ENCODE measurements at places on chromosomes 16 and 17.

DNA sequence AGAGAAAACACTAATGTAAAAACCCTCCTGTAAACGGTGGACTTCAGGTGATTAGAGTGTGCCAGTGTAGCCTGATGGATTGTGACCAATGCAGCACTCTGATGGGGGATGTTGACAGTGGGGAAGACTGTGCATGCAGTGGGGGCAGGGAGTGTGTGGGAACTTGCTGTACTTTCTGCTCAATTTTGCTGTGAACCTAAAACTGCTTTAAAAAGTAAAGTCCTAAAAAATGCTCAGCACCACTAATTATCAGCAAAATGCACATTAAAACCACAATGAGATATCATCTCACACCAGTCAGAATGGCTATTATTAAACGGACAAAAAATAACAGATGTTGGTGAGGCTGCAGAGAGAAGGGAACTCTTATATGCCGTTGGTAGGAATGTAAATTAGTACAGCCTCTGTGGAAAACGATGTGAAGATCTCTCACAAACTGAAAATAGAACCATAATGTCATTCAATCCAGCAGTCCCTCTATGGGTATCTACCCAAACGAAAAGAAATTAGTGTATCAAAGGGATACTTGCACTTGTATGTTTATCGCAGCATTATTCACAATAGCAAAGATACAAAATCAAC lies 9.7 kb upstream of the ULK2 start:
- no peak for DNase-seq

- no peak for DNase-seq
Observed at GRCh38 chr17:38922538-38923297, 2.7 kb upstream of the LASP1NB start.

DNA sequence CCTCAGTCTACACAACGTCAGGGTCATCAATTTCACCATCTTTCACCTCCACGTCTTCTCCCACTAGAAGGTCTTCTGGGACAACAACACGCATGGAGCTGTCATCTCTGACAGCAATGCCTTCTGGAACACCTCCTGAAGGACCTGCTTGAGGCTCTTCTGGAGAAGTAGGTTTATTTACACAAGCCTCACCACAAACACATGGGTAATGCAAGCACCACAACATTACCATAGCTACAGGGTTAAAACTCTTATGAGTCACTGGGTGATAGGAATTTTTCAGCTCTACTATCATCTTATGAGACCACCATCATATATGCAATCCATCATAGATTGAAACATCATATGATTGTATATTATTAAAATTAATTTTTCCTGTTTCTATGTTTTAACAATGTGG lies 215.4 kb downstream of the CHD9NB start:
- DNase-seq = no peak

GRCh38 chr17:81487487-81488275 lies 24.9 kb downstream of the ACTG1 start:
- DNase-seq = peak; percentile 81

DNA sequence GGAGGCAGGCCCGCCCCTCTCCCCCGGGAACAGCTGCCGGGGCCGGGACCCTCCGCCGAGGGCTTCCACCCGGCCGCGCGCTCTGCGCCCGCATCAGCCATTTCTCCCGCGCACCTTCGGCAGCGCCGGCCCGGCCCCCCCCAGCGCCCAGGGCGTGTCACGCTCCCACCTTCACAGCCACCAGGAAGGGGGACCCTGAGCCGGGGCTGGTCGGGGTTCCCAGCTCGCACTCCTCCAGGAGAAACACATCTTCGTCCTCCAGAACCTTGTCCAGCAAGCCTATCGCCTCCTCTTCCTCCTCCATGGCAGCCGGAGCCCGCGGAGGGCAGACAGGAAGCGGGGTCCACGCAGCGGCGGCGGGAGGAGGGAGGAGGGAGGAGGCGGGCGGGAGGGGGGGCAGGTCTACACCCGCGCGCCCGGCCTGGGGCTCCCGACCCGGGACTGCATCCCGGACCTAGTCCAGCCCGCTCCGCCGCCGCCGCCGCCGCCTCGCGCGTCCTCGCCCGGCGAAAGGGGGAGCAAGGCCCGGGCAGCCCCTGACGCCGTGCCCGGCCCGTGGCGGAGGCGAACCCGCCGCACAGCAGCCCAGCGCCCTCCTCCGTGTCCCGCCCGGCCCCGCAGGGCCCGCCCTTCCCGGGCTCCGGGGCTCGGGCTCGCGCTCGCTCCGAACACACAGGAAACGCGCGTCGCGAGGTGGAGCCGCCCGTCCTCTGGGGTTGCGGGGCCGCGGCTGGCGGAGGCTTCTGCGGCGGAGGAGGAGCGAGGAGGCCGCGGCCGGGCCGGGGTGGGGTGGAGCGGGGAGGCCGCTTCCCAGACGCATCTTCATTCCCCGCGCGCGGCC lies 70.8 kb downstream of the ABR start:
- DNase-seq = peak; percentile 66

DNA sequence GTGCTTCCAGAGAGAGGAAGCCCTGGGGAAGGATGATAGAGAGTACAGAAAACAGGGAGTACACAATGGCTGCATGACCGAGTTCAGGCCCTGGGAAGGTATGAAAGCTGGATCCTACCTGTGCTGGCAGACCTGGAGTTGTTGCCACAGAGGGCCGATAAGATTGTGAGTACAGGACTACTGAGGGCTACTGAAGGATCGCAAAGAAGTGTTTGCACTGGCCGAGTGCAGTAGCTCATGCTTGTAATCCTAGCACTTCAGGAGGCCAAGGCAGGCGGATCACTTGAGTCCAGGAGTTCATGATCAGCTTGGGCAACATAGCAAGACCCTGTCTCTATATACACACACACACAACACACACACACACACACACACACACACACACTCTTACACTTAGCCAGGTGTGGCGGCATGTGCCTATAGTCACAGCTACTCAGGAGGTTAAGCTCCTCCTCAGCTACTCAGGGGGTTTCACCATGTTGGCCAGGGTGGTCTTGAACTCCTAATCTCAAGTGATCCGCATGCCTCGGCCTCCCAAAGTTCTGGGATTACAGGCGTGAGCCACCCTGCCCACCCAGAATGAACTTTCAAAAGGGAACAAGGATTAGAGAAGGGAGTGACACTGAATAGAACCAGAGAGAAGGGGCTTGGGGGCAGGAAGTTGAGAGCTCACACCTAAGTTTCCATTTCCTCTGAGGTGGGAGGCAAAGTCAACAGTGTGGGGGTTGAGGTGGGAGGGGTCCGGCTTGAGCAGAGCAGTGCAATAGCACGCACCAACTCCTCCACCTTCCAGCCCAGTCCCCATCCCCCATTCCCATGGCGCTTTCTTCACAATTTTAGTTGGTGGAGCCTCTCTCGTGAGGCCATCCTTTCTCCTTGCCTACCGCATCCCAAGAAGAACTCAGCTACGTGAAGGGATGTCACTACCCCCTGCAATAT lies 7.5 kb downstream of the SCIMP start:
- DNase-seq = peak; percentile 26

GRCh38 chr17:41065829-41066624 lies at the start of gene KRTAP2-4:
TSS of gene KRTAP2-4 (minus strand) at chr17:41065879. CDS start at chr17:41065845, 34 bp downstream.
- no peak for DNase-seq

- no peak for DNase-seq
Observed at GRCh38 chr17:82373731-82374625, 2.4 kb downstream of the UTS2R start.

- no peak for DNase-seq
Observed at GRCh38 chr16:87461466-87461991, 31.3 kb downstream of the ZCCHC14 start.

DNA sequence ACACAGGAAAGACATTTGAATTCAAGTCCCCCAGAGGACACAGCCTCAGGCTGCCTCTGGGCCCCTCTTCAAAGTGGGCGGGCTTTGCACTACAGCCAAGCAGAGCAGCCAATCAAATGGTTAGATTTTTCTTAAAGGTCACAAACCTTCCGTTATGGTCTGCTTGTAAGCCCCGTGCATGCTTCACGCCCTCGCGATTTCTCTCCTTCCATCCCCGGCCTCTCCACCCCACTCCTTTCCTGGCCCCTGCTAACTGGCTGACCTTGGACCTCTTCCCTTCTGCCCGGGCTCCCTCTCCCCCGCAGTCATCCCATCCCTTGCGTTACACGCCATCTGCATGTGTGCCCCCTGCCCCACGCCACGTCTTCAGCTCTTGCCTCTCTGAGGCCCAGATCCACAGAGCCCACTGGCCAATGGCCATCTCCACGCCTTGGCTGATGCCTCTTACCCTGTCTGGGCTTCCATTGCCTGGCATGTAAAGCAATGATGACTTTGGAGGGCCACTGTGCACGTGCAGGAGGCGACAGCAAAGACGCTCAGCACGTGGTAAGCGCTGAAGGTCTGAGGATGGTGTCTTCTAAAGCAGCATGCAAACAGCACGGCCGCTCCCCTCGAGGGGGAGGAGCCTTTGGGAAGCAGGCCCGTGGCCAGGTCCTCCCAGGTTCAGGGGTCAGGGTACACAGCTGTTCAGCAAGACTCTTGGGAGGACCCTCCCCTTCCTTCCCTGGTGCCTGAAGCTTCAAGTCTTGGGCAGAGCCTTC lies 86.8 kb downstream of the ZDHHC7 start:
- no peak for DNase-seq

GRCh38 chr16:49622421-49623402 lies 233.2 kb downstream of the ZNF423 start:
- no peak for DNase-seq

All from stimulated activated naive CD8-positive, alpha-beta T cell treated with anti-CD3 and anti-CD28 coated beads, Interleukin-15, amount 100 ng/mL, for 72 hours (primary cell).